ENCODE measurements at places on chromosomes 12 and 14.

DNA sequence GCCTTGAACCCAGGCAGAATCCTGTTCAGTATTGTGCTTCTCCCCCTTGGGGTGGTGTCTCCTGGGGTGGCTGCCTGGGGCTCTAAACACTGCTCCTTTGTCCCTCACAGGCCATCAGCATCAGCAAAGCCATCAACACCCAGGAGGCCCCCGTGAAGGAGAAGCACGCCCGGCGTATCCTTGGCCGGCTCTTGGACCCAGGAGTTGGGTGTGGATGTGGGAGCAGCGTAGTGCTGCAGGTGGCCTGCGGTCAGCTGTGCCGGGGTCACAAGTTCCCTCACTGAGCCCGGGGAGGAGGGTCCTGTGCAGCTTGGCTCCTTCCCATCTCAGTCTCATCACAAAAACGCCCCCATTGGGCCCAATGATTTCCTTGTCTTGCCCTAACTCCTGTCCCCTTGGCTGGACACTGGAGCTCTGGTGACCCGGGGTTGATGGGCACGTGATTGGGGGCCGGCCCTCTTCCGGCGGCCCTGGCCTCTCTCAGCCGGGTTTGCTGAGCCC is 12.7 kb downstream of the HIP1R start:
- no peak for DNase-seq

GRCh38 chr12:46892034-46892705 is 66.4 kb upstream of the SLC38A4 start:
- no peak for DNase-seq

GRCh38 chr12:54015018-54015931 is 6.5 kb downstream of the HOXC8 start:
- no peak for DNase-seq

- DNase-seq, result no peak
These were observed 10.3 kb downstream of the TTC7B start for GRCh38 chr14:90805662-90806540.

DNA sequence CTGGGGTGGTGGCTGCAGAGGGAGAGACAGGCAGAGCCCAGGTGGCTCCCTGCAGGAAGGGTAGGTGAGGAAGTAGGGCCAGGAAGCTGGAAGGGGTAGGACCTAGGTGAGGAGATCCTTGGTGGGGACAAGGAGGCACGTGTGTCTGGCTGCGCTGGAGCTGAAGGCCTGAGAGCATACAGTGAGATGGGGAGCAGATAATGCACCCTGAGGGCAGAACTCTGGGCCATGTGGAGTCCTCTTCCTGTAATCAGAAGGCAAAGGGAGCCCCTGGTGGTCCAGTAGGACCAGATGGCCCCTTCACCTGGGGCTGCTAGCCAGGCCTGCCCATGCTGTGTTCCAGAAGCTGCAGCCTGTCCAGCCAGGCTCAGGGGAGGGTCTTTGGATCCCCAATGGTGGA is 15.3 kb upstream of the KRT80 start:
- no peak for DNase-seq

GRCh38 chr12:58967561-58967960 is 47.3 kb upstream of the LRIG3 start:
- DNase-seq, result no peak

DNA sequence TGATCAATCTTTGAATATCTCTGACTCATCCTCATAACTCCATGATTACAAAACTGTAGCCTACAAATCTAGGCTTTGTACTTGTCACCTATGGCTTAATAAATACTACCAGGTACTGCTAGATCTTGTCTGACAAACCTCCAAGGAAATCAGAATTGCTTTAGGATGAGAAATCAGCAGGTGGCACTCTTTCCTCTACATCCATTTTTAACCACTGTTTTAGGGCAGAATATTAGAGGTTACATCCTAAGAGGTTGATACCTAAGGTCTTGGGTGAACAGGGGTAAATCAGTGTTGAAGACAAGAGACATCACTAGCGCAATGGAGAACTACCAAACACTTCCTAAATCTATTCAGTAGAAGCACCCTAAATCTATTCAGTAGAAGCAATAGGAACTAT is 63.1 kb upstream of the SOX5 start:
- no peak for DNase-seq

DNA sequence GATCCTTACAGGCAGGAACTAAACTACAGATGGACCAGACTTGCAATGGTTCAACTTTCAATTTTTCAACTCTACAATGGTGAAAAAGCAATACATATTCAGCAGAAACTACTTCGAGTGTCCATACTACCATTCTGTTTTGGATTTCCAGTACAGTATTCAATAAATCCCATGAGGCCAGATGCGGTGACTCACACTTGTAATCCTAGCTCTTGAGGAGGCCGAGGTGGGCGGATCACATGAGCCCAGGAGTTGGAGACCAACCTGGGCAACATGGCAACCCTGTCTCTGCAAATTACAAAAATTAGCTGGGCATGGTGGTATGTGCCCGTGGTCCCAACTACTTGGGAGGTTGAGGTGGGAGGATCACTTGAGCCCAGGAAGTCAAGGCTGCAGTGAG is 336.1 kb downstream of the MED13L start:
- DNase-seq, result no peak

DNA sequence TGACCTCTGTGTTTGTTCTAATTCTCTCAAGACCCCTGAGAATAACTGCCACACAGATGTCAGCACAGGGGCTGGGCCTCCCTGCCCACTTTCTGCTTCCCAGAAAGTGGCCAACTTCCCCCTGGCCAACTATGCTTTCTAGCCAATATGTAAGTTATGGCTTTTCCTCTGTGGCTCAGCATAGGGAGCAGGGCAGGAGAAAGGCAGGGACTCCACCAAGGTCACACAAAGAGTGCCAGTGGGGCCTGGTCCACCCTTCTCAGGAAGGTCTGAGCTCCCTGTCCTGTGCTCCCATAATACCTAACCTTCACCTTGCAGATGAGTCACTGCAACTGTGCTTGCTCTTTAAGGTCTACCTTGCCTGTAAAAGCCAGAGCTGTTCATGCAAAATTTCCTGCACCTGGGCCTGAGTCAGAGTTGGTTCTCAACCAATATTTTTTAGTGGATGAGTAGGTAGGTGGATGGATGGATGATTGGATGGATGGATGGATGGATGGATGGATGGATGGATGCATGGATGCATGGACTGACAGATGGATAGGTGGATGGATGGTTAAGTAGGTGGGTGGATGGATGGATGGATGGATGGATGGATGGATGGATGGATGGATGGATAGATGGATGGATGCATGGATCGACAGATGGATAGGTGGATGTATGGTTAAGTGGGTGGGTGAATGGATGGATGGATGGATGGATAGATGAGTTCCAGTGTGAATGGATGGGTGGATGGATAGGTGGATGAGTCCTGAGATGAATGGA is 64.2 kb downstream of the DIO3 start:
- no peak for DNase-seq

DNA sequence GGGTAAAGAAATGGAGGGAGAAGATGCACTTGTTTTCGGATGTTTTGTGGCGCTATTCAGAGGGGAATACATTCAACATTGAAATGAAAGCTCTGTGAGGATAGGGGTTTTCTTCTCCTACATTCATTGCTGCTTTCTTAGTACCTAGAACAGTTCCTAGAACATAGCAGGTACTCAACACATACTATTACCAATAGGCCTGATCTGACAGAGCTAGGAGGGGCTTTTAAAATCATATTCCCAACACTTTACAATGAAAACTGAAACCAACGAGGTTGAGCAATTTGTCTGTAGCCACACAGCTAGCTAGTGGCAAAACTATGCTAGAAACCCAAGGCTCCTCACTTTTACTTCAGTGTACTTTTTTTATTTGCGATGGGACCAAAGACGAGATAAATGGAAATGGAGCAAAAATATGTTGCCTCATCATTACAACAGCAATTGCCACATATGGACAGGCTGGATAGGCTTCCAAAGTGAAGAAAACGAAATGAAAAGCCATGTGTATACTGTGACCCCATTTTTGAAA is 23.1 kb upstream of the IL22 start:
- peak; percentile 17 for DNase-seq

DNA sequence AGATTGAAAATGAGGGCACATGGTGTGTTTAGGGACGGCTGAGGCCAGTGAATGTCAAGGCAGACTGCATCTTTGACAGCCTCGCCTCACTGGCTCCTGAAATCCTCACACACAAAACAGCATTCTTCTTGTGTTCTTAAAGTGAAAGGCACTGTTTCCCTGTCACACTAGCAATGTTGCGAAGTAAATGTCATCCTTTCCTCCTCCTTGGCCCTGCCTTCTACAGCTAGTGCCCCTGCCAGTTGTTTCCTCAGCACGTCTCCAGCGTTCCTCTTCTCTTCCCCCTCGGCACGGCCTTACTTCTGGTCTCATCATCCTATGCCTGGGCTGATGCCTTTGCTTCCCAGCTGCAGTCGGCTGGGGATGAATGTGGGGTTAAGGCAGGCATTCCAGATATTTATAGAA is 129.4 kb upstream of the DNM1L start:
- DNase-seq, result no peak

GRCh38 chr14:45089813-45090212 is 5.9 kb downstream of the PRPF39 start:
- peak; percentile 70 for DNase-seq

GRCh38 chr12:99093166-99093565 is 448.1 kb downstream of the APAF1 start:
- DNase-seq, result no peak

- DNase-seq, result no peak
These were observed 92.3 kb upstream of the BTG1 start for GRCh38 chr12:92237762-92238523.

DNA sequence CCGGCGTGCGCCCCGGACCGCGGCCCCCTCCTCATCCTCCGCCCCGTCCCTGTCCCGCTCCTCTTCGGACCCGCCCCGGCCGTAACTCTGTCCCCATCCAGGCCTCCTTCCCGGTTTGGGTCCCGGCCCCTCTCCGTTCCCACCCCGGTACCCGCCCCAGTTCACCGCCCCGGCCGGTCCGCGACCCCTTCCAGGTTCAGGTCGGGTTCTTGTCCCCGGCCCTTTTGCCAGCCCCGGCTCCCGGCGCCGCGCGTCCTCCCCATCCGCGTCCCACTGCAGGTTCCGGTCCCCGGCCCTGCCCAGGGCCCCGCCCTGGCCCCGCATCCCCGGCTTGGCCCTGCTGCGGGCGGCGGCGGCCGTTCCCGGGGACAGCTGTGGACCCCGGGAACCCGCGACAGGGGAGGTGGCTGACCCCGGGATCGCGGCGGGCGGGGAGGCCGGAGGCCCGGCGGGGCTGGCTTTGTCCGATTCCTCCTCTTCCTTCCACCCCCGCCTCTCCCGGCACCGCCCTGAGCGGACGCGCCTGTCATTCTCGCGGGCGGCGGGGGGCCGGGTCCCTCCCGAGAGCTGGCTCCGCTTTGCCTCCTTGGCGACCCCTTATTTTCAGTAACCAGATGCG is 601 bp downstream of the KLC1 start:
- peak; percentile 52 for DNase-seq

- DNase-seq, result no peak
These were observed 119.5 kb downstream of the PAH start for GRCh38 chr12:102797528-102797927.

GRCh38 chr12:132413931-132414588 is 75.9 kb upstream of the FBRSL1 start:
- no peak for DNase-seq

- DNase-seq, result no peak
These were observed 27.8 kb upstream of the FBXO34 start for GRCh38 chr14:55243386-55243785.

DNA sequence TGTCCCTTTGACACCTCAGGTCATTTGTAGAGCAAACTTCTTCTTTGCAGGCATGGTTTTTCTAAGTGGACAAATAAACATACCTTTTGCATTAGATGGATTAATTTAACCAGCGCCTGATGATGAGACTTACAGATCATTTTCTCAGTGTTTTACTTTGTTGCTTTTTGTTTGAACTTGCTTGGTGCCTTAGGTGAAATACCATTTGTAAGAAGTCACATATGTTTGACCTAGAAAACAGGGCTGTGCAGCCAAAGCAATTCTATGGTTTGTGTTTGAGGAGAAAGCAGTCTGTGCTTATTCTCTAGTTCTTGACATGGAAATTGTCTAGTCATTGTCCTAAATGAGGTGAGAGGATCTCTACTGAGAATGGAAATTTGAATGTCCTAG is 111.1 kb downstream of the DIP2B start:
- no peak for DNase-seq

- DNase-seq, result no peak
These were observed 42.0 kb downstream of the GLIPR1L2 start for GRCh38 chr12:75432924-75433323.

- DNase-seq, result no peak
These were observed 19.0 kb upstream of the ANKRD9 start for GRCh38 chr14:102528431-102529170.

GRCh38 chr12:7995266-7995963 is 37.1 kb upstream of the FOXJ2 start:
- DNase-seq, result peak; percentile 89

- peak; percentile 52 for DNase-seq
These were observed 14.6 kb upstream of the EEA1 start for GRCh38 chr12:92943482-92944250.

DNA sequence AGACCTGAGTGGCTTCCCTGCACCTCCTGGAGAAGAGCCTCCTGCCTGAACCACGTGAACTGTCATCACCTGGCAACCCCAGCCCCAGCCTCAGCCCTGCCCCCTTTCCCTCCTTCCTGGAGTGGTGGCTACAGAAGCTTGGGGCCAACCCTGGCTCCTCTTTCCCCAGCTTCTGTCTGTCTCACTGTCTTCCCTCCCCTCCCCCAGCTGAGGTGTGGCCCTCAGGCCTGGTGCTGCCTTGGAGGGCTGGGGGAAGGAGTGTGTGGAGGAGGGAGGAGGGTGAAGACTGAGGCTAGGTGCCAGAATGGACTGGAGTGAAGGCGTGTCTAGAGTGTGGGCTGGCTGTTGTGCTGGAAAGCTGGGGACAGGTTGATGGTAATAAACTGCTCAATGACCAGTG is 9.7 kb downstream of the NFATC4 start:
- no peak for DNase-seq

All from GM12865 (cell line).